ENCODE measurements at places on chromosomes 3 and 15. TPM values are rescaled to one million over a fixed set of nuclear protein-coding genes. Genes with fewer than 3 reads are reported as not detected.

DNA sequence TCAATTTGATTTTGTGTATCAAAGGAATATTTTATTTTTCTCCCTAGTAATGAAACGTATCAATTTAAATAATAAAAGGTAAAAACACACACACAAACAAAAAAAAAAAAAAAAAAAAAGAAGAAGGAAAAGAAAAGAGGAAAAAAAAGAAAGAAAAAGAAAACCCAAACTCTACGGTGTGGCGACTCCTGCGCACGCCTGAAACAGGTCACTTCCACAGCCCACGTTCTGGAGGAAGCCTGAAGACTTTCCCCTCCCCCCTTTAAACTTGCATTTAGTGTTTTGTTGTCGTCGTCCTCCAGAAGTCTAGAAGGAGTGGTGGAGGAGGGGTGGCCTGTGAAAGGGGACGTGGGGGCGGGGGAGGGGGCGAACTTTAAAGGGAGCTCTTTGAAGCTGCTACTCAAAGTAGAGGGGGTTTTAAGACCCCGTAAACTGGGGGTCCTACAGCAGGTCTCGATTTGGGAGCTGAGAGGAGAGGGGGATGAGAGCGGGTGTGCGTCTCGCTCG, 2.3 kb upstream of the TLE3 start:
- peaks cover 3% of the 10 kb centered on the region for H3K27me3 ChIP-seq
- H3K36me3 ChIP-seq, result peaks cover 8% of the 10 kb centered on the region
- peak; percentile 48 for DNase-seq
- peaks cover 10% of the 10 kb centered on the region for H3K4me1 ChIP-seq
- H3K4me3 ChIP-seq, result peak overlapping the region; percentile 88
- H3K27ac ChIP-seq, result peak overlapping the region; percentile 97

DNA sequence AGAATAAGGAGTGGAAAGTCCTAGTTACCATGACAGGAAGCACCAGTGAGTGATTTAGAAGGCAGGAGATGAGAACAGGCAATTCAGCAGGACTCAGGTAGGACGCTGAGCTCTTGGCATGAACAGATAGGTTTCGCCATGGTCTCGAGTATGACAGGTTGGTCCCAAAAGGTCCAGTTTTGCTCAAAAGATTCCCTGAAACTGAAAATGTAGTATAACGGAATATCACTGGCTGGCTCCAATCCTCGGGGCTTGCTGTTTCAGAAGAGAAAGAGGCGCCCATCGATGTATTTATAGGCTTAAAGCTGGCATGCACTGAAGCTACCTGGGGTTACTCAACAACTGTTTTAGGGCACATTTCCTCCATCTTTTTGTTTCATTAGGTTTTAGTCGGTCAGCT, 59.2 kb downstream of the SRGAP3 start:
- H3K36me3 ChIP-seq, result no peaks in the 10 kb centered on the region
- no peaks in the 10 kb centered on the region for H3K27me3 ChIP-seq
- no peak for DNase-seq
- no peak overlapping the region for H3K4me3 ChIP-seq
- H3K27ac ChIP-seq, result no peak overlapping the region

DNA sequence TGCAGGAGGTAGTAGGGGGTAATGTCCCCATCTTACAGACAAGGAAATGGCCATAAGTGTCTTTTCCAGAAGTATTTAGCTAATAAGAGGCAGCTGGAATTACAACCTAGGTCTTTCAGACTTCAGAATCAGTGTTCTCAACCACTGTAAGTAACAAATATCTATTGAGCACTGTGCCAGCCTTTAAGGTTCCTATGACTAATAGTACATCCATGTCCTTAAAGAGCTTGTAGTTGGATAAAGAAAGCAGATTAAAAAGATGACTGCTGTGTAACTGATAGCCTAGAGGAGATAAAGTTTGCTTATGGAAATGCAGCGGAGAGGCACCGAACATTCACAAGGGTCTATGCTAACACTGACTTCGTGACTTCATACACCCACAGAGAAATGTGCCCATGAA, 136.0 kb downstream of the KCNMB2 start:
- no peak overlapping the region for H3K27ac ChIP-seq
- no peak for DNase-seq
- no peak overlapping the region for H3K4me3 ChIP-seq
- H3K36me3 ChIP-seq, result no peaks in the 10 kb centered on the region
- no peaks in the 10 kb centered on the region for H3K27me3 ChIP-seq

DNA sequence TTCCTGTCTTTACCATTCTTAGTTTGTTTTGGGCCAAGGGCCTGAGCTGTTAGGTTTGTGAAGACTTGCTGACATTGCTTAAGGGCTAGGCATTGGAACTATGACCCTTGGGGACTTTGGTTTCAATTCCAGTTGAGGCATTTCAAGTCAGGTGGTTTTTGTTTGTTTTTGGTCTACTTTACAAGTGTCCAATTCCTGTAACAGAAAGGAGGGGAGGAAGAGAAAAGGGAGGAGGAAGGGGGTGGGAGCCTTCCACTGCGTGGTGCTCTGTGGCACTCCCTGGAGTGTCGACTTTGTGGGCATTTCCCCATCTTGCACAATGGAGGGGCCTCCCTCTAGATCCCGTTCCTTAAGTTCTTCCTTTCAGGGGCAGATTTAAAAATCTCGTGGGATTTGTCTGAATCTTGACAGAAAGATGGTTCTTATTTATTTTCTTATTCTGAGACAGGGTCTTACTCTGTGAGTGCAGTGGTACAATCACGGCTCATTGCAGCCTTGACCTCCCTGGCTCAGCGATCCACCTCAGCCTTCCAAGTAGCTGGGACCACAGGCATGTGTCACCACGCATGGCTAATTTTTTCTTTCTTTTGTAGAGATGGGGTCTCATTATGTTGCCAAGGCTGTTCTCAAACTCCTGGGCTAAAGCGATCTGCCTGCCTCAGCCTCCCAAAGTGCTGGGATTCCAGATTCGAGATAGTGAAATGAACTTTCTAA, 59.5 kb upstream of the RYK start:
- H3K4me1 ChIP-seq, result peaks cover 2% of the 10 kb centered on the region
- peaks cover 46% of the 10 kb centered on the region for H3K27me3 ChIP-seq
- no peaks in the 10 kb centered on the region for H3K36me3 ChIP-seq
- no peak for DNase-seq
- H3K4me3 ChIP-seq, result no peak overlapping the region

DNA sequence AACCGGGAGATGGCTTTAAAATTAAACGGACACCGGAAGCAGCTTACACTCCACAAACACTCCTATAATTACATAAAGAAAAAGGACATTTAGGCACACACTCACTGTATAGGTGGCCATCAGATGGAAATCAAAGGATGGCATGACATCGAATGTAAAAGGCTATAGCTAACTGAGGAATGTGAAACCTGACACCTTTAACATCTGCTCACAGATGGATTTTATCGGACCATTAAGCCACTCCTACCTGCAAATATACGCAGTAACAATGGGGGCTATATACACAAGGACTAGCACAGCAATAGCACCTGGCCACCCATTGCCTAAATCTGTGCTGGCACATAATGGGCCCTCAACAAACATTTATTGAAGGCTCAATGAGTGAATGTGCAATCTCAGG, 14.5 kb upstream of the RBSN start:
- DNase-seq, result no peak
- H3K4me3 ChIP-seq, result no peak overlapping the region
- H3K4me1 ChIP-seq, result peaks cover under 1% of the 10 kb centered on the region
- no peaks in the 10 kb centered on the region for H3K27me3 ChIP-seq
- no peaks in the 10 kb centered on the region for H3K36me3 ChIP-seq

DNA sequence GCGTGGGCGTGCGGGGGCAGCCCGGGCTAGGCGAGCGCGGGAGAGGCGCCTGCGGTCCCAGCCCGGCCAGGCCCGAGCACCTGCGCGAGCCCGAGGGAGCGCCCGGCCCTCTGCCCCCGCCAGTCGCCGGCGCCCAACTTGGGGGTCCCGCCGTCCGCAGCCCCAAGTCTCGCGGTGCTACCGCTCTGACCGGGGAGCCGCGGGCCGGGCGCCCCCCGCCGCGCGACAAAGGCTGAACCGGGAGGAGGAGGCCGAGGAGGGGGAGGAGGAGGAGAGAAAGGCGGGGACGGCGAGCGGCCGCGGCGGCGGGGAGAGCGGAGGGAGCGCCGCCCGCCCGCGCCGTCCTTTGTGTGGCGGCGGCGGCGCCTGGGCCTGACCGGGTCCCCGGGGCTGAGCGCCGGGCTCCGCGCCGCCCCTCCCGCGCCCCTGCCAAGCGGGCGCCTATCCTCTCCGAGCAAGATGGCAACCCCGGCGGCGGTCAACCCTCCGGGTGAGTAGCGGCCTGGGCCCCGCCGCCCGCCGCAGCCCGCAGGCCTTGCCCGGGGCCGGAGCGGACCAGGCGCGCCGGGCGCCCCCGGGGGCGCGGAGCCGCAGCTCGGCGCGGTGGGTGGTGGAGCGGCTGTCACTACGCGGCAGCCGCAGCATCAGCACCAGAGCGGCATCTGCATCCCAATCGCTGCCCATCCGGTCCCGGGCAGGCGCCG, at the start of gene ARNT2:
TSS of gene ARNT2 (plus strand) at position 326 of the 704 bp plus-strand sequence. CDS start at position 460, 134 bp downstream.
- H3K4me1 ChIP-seq, result peaks cover 4% of the 10 kb centered on the region
- H3K27me3 ChIP-seq, result peaks cover 53% of the 10 kb centered on the region
- H3K36me3 ChIP-seq, result no peaks in the 10 kb centered on the region

DNA sequence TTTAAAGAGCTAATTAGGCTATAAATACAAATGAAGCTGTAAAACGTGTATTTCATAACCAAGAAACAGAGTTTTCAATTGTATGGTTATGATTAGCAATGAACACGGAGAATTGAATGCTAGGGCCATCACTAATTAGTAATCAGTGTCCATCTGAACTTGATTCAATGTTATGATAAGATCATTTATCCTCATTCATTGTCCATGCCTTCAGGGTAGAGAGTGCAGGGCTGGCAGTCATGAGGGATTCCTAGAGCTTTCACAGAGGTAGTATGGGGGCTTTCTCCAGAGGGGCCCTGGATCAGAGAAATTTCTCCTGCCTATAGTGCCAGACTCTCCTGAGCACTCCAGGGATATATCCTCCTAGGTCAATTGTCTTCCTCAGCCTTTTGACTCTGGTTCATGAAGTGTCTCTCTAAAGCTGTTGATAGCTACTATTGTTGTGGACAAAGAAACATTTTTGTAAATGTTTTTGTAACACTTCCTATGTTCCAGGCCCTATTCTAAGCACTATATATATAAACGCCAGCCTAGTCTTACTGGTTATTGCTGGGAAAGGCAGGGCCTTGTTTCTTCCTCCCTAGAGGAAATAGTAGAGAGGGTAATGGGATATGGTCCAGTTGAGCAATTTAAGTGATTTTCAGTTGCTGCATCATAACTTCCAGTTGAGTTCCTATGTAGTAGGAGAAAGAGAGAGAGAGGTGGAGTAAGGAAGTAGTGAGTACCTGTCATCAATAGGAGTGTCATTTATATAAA, 249.0 kb downstream of the NFKBIZ start:
- H3K27ac ChIP-seq, result peak overlapping the region; percentile 1
- no peak overlapping the region for H3K4me3 ChIP-seq
- H3K27me3 ChIP-seq, result peaks cover 4% of the 10 kb centered on the region

DNA sequence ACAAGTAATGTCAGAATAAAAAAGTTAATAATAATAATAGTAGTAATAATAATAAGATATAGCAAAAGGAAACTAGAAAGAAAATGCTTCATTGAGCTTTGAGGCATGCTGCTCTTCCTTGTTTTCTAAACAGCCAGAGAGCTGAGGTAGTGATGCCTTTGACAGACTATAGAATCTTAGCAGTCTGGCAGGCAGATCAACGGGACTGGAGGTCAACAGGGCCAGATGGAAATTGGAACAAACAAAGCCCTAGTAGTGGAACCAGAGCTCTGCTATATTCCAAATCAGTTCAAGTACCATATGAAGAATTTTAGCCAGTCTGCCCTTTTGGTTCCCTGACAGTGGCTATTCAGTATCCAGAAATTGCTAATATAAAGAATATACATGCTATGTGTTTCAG, 278.6 kb downstream of the NLGN1 start:
- H3K27me3 ChIP-seq, result no peaks in the 10 kb centered on the region
- DNase-seq, result no peak
- H3K4me3 ChIP-seq, result no peak overlapping the region
- no peaks in the 10 kb centered on the region for H3K4me1 ChIP-seq
- no peak overlapping the region for H3K27ac ChIP-seq

GRCh38 chr3:66297900-66298299, 77.1 kb downstream of the SLC25A26 start:
- peaks cover 54% of the 10 kb centered on the region for H3K4me1 ChIP-seq
- DNase-seq, result no peak
- H3K4me3 ChIP-seq, result peak overlapping the region; percentile 17
- peaks cover 7% of the 10 kb centered on the region for H3K36me3 ChIP-seq
- H3K27ac ChIP-seq, result peak overlapping the region; percentile 85

DNA sequence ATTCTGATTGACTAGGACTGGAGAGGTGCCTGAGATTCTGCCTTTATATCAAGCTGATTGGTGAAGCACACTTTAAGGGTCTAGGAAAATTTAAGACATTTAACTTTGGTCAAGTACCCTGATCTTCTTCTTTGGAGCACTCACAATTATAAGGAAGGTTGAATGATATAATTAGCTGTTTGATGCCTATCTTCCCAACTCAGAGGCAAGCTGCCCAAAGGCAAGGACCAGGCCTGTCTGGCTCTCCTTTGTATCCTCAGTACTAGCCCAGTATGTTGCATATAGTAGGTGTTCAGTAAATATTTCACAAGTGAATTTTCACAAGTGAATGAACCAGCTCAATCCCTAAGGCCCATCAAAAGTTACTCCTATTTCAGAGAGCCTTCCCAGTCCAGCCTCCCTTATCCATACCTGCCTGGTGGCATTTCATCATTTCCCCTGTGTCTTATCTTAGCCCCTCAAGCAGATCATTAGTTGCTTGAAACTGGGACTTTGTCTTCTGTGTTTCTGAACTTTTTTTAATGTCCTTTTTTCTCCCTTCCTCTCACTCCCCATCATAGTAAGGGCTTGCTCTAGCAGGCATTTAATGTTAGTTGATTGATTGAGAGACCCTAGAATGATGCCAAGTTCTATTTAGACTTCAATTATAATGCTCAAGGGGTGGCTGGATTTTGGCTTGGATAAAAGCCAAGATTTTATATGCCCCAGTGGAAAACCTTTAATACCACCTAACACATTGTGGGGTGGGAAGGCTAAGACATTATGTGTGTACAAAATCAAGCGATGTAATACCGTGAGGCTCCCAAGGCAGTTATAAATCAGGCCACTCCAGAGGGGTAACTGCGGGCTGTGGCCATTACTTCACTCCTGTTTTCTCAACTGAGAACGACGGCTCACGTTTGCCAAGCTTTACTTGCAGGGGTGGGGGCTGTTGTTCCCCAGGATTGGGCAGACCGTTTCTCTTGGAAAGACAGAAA, 43.2 kb upstream of the BOC start:
- H3K27me3 ChIP-seq, result peaks cover 2% of the 10 kb centered on the region
- DNase-seq, result no peak
- H3K4me3 ChIP-seq, result no peak overlapping the region
- no peaks in the 10 kb centered on the region for H3K36me3 ChIP-seq

Gene ZMAT3
- 9.0 TPM for total RNA-seq

Gene PARP15
- 11.0 TPM for total RNA-seq

Gene CSPG4
- not detected for total RNA-seq
